ENCODE measurements at places on chromosomes 5 and 9.

- no peak for DNase-seq
Observed at GRCh38 chr5:157290981-157291711, 25.2 kb downstream of the CYFIP2 start.

GRCh38 chr5:95967236-95967635 lies 5.6 kb upstream of the ELL2 start:
- no peak for DNase-seq

DNA sequence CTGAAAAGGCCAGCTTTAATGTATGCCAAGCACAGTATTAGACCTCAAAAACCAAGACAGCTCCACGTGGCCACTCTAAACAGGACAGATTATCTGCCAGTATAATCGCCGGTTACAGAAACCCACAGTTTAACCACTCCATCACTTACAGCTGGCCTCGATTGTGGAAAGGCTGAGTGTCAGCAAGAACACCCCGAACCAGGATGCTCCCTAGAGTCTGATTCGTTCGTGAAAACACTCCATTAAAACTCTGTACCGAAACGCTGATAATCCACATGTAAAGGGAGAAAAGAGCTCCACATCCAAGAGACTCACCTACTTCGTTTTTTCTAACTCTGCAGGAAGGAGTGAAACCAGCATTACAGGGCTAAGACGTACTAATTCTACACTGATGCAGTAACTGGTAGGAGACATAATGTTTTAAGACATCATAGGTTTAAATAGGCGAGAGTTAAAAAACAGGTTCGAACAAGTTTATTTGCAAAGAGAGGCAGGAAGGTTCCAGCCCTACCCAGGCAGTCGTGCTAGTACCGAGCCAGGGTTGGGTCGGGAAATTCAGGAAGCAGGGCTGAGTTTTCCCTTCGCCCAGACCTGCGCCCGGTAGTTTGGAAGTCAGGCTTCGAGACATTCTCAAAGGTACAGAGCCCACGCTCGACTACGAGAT lies 949 bp downstream of the SERINC5 start:
- DNase-seq, result peak; percentile 21

- DNase-seq, result no peak
Observed at GRCh38 chr5:172497591-172498255, 43.4 kb upstream of the SH3PXD2B start.

- DNase-seq, result no peak
Observed at GRCh38 chr5:114335391-114335790, 26.5 kb upstream of the KCNN2 start.

- peak; percentile 23 for DNase-seq
Observed at GRCh38 chr5:112574536-112574935, 155.5 kb upstream of the EPB41L4A start.

DNA sequence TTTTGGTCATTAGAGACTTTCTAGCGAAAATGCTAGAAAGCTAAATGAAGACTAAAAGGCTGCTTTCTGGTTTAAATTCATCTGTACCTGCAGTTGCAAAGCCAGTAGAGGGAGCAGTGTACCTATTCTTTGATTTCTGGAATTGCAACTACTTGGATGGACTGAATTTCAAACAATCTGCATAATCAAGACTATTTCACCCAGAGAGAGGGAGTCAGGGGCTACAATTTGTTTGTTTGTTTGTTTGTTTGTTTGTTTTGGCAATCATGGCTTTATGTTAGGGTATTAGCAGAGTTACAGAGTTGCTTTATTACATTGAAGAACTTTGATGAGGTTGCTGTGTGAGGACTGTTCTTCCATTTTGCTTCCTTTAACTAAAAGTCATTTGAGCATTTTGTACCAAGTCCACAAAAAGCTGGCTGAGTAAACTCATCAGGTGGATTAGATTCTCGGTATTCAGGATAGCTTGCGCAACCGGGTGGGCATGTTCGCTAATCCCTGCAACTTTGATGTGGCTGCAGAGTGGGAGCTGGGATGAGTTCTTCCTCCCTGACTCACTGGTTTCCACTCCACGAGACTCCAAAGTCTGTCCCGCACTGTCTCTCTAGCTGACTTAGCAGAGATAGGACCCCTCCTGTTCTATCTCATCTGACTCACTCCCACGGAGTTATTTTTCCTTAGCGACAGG lies 80.0 kb upstream of the TUT7 start:
- no peak for DNase-seq

DNA sequence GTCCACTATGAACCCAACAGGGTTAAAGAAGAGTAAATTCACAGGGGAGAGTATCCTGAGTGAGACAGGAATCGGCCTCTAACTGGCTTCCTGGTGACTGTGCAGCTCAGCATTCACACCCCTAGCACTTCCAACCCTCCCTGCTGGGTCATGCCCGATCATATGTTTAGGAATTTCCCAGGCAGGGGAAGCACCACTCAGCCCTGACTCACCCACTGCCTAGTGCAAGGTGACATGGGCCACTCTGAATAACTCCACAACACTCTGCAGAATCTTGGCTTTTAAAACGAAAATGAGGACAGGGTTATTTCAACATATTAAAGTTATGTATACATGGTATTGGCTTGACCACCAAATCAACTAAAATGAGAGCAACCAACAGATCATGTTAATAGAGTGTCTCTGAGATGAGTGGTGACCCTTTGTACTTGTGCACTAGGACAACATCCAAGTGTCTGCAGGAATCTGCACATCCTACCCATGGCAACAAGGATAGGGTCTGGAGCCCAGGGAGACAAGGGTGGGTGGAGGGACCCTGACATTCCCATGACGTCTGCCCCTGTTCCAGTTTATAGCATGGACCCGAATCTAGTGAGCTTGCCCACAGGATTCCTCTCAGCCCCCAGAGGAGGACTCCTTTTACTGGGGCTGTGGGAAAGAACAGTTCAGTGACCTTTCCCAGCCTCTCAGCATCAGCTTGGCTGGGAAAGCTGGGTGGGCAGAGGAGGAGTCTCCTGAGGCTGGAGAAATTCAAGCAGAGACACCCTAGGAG lies 485.8 kb downstream of the SEMA5A start:
- DNase-seq, result peak; percentile 97

GRCh38 chr5:96745844-96746531 lies 61.8 kb downstream of the ERAP1 start:
- DNase-seq, result no peak

GRCh38 chr5:137037848-137038247 lies 461.3 kb downstream of the SPOCK1 start:
- no peak for DNase-seq

DNA sequence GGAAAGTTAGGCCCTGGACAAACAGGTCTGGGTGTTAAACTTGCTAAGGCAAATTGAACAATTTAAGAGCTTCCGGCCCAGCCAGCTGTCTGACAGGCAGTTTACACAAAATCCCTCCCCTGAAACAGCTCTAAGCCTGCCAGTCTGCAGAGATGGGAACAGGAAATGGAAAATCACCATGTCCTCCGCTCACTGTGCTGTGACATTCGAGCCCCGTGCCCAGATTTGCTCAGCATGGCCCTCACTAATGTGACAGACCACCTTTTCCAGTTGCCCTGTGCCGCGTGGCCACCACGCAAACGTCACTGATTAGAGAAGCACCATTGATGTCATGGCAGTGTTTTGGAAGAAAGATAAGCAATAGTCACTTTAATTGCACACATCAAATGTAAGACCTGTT lies 41.0 kb downstream of the CCNJL start:
- peak; percentile 56 for DNase-seq

GRCh38 chr9:134054891-134055811 lies 12.7 kb downstream of the BRD3 start:
- peak; percentile 9 for DNase-seq

DNA sequence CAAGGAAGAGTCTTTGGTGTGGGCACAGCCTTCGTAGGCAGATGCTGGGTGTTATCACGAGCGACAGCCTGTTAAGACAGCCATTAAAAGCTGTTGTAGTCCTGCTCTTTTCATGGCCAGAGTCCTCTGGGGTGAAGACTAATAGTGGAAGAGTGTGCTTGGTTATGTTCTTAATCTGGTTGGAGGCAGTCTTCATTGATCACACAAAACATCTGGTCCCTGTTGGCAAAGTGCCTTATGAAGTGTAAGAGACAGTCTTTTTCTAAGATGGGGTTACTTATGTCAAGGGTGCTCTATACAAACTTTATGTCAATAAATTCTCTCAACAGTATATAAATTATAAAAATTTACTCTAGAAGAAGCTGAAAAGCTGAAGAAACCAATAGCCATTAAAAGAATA lies 280.4 kb downstream of the CAAP1 start:
- peak; percentile 13 for DNase-seq

GRCh38 chr9:15136646-15137045 lies 170.4 kb downstream of the TTC39B start:
- DNase-seq, result no peak

DNA sequence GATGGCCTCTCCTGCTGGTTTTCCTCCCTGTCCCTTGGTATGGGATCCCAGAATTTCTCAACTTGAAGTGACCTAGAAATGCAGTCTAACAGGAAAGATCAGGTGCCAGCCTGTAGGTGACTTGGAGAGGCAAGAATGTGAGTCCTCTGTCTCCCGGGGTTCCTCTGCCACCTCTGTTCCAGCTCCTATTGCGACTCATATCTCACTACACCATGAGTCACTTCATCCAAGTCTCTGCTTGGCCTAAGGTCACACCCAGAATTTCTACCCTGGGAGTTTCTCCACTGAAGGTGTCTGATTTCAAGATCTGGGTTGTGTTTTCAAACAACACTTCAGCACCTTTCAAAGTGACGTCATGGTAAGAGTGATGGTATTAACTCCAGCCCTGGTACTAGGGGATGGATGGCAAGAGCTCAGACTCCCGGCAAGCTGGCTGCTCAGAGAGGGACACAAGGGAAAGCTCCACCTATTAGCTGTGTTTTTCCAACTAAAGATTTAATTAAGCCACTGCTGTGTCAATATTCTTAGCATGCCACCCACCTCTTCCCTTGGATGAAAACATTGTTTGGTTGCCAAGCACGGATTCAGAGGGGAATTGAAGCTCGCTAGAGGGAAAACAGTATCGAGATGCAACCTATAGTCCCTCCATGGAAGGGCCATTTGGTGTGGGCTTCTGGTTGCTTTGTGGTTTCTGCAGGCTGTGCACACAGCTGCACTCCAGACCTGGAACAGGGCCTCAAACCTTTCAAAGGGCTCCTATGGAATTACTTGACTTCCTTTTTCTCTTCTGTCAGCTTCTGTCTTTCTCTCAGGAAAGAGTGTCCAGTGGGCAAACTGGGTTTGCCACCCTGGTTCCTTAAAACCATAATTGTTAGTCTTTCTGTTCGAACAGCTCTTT lies 205.7 kb downstream of the GAS1 start:
- DNase-seq, result no peak

GRCh38 chr9:88084357-88085183 lies 53.7 kb downstream of the SPATA31C2 start:
- no peak for DNase-seq

DNA sequence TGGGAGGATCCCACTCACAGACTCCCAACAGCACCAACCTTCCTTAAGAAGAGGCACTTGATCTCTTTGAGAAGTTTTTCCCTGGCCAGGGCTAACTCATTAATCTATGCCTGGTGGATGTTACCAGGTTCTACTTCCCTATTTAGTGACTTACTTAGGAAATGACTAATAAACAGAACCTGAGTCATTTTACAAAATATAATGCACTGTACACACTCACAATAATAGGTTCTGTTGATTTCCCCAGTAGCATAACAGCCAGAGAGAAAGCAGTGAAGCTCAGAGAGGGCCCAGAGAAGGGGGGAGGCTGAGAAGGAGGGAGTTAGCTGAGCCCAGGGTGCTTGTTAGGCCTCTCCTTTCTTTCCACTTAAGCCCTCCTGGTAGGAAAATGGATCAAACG lies 27.1 kb downstream of the FRMD3 start:
- no peak for DNase-seq

GRCh38 chr9:97978371-97979130 lies 4.6 kb upstream of the ANP32B start:
- DNase-seq, result no peak

GRCh38 chr5:114678778-114679177 lies 316.9 kb downstream of the KCNN2 start:
- DNase-seq, result no peak

GRCh38 chr5:170126626-170127025 lies 20.9 kb downstream of the FOXI1 start:
- no peak for DNase-seq

GRCh38 chr5:132299917-132300316 lies 5.7 kb downstream of the SLC22A4 start:
- DNase-seq, result no peak

GRCh38 chr5:154514331-154514730 lies 36.3 kb upstream of the HAND1 start:
- no peak for DNase-seq

GRCh38 chr5:77282337-77283027 lies 72.0 kb downstream of the PDE8B start:
- peak; percentile 89 for DNase-seq

- DNase-seq, result no peak
Observed at GRCh38 chr5:74199436-74200210, 440.9 kb downstream of the ENC1 start.

- no peak for DNase-seq
Observed at GRCh38 chr9:126698251-126698650, 84.5 kb downstream of the LMX1B start.

DNA sequence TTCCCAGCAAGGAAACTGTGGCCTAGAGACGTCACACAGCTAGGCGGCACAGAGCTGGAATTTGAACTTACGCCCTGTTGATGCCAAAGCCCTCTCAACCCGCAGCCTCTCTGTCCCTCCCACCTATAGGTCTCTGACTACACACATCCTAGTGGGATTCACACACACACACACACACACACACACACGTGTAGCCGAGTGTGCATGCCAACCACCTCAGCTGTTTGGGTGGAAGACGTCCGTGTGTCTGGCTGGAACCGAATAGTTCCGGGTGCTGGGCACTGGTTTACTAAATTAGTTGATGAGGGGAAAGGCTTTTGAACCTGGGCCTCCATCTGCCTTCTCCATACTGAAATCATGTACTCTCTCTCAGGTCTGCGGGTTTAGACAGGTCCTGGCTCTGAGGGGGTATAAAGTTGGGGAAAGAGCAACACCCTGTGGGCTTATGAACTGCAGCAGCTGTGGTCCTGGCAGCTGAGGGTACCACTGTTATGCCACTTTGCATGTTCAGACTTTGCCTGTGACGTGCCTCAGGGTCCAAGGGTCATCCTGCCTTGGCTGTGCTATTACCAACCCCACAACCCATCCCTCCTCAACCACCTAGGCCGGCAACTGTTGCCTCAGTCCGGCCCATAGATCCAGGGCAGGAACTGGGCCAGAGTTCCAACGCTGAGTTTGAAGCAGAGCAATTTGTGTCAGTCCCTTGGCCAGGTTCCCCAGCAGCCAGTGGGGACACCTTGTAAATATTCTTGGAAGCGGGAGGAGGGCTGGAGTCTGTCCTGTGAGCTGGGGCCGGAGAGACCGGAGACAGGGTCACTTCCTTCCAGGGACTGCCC lies 50.5 kb downstream of the PSD2 start:
- DNase-seq, result no peak

GRCh38 chr5:172223901-172224873 lies 30.2 kb downstream of the EFCAB9 start:
- DNase-seq, result no peak

DNA sequence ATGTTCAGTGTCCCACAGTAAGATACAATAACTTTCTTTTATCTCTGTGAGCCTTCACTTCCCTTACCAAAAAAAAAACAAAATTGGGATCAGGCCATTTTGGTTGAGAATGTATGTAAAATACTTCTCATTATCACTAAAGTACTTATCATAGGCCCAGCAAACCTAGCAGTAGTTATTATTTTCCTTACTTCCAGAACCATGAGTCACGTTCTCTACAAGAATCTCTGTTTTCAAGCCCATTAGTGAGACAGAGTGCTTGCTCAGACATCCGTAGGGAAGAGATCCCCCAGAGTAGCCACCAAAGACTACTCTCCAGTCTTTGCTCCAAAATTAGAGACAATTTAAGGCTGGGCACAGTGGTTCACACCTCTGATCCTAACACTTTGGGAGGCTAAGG lies 103.9 kb upstream of the NR5A1 start:
- no peak for DNase-seq

Measured in lung (tissue), 17 donors.